Hematopoietic multipotent progenitor cell (in vitro differentiated cells): ENCODE measurements at places on chromosomes 1 and 21. TPM values are rescaled to one million over a fixed set of nuclear protein-coding genes. Genes with fewer than 3 reads are reported as not detected.

DNA sequence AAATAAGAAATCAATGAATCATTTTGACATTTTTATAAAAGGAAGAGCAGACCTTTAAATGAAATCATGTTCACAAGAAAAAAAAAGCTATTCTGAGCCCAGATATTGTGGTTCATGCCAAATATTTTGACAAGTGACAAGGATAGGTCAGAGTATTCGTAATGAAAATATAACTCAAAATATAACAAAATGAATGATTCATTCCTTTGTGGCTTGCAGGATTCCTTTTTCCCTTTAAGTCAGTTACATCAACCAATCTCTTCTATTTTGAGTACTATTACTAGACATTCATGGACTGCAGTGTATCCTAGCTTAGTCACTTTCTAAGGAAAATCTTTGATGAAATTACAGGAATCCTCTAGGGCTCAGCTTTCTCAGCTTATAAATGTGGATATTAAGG lies 188.7 kb downstream of the COL11A1 start:
- no peak for DNase-seq

DNA sequence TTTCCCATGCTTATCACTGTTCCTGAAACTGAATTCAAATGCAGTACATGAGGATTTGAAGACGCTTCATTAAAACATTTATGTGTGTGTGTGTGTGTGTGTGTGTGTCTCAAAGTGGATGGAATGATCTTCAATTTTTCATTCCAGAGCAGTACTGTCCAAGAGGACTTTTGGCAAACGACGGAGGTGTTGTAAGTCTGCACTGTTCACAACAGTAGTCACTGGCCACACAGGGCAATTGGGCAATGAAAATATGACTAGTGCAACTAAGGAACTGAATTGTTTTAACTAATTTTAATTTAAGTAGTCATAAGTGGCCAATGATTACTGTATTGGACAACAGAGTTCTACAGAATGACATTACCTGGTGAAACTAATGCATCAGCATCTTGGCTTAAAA lies 5.0 kb downstream of the TAF5L start:
- no peak for DNase-seq

- no peak for DNase-seq
Measured at GRCh38 chr1:31830065-31830464, 14.2 kb upstream of the SPOCD1 start.

- no peak for DNase-seq
Measured at GRCh38 chr1:53576866-53577760, 117.9 kb downstream of the DMRTB1 start.

DNA sequence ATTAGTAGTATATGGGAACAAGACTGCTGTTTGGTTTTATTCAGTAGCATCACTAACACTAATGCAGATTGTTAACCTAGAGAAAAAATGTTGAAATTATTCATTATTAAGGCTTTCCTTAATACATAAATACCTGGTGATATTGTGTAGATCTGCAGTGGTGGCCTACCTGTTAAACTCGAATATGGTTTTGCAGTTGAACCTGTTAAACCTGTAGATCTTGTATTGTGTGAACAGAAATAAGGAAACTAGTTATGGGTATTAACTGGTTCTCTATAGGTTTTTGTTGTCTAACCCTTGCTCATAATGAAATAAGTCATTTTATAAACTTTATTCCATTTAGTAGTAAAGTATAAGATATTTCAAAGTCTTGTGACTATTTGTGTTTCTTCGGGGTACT lies 23.9 kb downstream of the PKN2 start:
- no peak for DNase-seq

The OR10X1 gene
- total RNA-seq = not detected
